ENCODE measurements at places on chromosomes 11 and 22.
A peak's percentile ranks its signal among the peaks of the same experiment; 100 is the strongest.

- no peak for DNase-seq
Measured at GRCh38 chr11:96905143-96905542, 515.3 kb downstream of the JRKL start.

GRCh38 chr22:34036931-34037330 lies 116.7 kb upstream of the LARGE1 start:
- DNase-seq = no peak

- DNase-seq = no peak
Measured at GRCh38 chr22:47563406-47564157, 801.1 kb downstream of the TBC1D22A start.

DNA sequence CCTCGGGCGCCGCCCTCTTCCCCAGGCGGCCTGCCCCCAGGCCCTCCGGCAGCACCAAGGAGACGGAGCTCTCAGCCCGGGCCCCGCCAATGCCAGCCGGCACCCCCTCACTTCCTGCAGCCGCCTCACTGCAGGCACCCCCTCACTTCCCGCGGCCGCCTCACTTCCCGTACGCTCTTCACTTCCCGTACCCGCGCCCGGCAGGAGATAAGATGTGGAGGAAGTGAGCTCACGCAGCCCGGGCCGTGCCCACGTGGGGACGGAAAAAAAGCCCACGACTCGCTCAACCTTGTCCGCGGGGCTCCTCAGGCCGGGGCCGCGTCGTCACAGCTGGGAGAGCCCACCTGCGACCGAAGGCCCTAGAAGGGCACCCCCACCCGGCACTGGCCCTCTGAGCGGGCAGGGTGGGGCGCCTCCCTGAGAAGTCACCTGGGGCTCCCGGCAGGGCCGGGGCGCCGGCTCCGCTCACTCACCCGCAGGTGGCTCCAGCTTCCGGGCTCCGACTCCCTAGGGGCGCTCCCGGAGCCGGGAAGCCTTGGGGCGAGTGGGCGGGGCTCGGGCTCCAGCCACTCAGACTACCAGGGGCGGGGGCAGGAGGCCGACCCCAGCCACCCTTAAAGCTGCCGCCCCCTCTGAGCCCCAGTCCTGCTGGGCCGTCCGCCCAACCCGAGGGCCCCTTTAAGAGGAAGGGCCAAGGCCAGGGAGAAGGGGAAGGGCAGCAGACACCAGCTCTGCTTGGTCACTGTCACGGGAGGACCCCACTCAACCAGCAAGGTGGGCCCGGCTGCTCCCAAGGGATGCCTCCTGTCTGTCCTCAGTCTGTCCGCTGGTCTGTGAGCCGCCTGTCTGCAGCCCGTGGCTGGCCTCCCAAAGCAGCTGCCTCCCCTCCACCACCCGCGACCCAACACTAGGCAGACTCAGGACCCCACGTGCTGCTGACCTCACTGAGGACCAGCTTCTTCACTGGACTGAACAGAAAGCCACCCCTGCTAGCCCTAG lies 31.4 kb downstream of the PISD start:
- DNase-seq = peak; percentile 95

DNA sequence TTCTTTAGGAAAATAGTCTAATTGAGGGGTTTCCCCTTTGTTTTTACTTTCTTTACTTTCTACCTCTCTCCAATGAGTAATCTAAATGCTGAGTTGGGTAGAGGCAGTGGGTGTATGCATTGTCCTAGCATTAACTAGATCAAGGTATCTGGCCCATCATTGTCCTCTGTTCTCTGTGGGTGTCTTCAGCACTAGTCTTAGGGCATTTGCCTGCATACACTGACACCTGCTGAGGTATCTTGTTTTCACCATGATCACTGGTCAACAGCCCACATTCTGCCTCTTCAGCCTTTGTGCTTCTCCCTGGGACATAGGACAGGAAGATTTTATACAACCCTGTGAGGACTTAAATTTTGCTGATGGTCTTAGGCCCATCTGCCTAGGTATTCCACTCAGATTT lies 371.1 kb downstream of the RAB38 start:
- no peak for DNase-seq

- DNase-seq = no peak
Measured at GRCh38 chr11:121567995-121568394, 115.2 kb upstream of the SORL1-AS1 start.

DNA sequence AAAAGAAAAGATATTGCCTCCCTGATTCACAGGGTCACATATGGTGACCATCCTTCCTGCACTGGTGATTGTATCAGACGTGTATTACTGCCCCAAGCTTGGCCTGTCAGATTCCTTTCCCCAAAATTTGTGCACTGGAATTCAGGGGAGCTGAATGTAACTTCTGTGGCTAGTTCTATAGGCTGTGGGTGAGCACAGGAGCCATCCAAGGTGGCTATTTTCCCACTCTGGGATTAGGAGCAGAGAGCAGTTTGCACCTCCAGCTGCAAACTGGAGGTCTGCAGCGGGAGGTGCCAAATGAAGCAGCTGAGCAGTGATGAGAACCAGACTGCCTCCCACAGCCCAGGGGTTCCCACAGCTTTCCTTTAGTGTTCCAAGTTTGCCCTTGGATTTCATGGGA lies 124.2 kb upstream of the PITPNB start:
- no peak for DNase-seq

Measured in activated CD8-positive, alpha-beta T cell treated with anti-CD3 and anti-CD28 coated beads for 36 hours (primary cell).